ENCODE measurements at places on chromosomes 11 and 22.
A peak's percentile ranks its signal among the peaks of the same experiment; 100 is the strongest.

GRCh38 chr11:85664615-85665481, at the start of gene CREBZF:
Gene CREBZF, minus strand, starts transcription at chr11:85665129. Its CDS starts 254 bp downstream, at chr11:85664875.
- peak; percentile 94 for DNase-seq

GRCh38 chr22:29762263-29762662, 4.5 kb downstream of the ZMAT5 start:
- DNase-seq = no peak

DNA sequence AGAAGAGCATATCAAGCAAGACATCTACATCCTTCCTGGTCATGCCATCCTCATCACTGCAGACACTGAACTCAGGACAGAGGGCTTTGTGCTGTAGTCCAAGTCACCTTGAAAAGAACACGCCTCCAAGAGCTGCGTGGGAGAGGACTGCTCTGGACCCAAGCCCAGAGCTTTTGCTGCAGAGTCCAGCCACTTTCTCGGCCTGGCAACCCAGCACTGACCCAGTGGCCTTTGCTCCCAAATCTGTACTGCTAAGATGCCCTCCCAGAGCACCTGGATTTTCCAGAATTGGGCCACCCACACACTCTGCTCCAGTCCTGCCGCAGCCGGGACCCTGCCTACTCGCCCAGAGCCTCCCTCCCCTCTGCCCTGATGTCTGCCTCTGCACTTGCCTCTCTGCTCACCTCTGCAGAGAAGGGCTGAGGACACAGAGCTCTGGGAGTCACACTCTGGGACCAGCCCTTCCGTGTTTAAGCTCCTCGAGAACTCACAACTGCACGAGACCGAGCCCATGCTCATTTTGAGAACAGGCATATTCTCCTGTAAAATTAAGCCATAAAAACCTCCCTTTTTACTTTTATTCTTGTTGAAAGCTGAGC, 83.8 kb upstream of the CSNK2A3 start:
- DNase-seq = no peak

DNA sequence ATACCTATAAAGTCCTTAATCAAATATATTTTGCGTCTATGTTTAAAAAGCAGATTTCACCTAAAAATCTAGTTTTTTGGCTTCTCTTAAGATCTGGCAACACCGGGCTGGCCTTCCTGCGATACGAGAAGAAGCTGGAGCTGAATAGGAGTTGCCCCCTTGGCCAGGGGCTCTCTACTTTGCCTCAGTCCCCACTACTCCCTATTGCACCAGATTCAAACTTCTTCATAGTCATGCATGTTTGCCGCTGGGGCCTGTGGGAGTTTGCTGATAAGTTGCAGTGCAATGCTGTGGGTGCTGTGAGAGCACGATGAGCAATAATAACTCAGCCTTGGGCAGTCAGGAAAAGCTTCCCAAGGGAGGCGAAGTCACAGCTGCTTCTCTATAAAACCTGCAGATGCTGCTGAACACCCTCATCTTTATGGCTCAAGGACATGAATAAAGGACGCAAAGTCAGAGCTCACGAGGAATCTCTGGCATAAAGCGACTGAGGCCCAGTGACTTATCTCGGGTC, 15.2 kb upstream of the EIF3D start:
- no peak for DNase-seq

DNA sequence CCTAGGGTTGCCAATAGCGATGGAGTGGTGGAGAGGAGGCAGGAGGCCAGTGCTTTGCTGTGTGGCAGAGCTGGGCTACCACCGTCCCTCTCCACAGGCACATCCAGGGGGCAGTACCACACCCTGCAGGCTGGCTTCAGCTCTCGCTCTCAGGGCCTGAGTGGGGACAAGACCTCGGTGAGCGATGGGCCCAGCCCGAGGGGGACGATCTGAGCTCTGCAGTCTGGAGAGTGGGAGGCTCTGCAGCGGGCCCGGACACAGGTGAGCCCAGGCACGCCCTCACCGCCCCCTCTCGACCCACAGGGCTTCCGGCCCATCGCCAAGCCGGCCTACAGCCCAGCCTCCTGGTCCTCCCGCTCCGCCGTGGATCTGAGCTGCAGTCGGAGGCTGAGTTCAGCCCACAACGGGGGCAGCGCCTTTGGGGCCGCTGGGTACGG, 2.5 kb downstream of the PKP3 start:
- DNase-seq = no peak

DNA sequence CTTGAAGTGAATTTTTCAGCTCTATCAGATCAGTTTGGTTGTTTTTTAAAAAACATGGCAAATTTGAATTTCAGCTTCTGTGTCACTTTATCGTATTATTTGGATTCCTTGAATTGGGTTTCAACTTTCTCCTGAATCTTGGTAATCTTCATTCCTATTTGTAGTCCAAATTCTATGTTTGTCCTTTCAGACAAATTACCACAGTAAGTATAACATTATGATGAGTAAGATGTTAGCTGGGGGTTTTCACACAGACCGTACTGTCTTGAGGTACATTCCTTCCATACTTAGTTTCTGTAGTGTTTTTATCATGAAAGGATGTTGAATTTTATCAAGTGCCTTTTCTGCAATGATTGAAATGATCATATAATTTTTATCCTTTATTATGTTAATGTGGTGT, 28.0 kb downstream of the OR5B17 start:
- no peak for DNase-seq

- DNase-seq = peak; percentile 13
These were observed 308.8 kb downstream of the TBC1D22A start for GRCh38 chr22:47071078-47071806.

DNA sequence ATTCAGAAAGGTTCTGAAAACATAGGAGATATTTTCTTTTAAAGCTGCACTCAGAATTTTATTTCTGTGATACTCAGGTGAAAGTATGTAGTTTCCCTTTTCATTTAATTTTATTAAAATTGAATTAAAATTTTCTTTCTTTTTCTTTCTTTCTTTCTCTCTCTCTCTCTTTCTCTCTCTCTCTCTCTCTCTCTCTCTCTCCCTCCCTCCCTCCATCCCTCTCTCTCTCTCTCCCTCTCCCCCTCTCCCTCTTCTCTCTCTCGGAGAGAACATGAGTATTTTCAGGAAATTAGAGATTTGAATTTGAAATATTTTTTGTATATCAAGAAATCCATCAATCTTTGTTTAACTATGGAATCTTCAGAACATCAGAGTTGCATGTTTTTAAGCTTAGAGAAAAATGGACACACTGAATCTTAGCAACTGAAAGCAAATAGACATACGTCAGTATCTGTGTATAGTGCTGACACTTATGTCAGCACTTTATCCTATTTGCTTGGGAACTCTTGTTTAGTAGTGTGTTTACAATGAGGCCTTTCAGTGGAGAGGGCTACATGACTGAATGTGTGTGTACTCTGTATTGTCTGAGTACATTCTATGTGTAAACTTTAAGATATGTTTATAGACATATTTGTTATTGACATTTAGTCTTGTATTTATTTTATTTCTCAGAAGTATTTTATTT, 44.5 kb downstream of the PDE3B start:
- no peak for DNase-seq

DNA sequence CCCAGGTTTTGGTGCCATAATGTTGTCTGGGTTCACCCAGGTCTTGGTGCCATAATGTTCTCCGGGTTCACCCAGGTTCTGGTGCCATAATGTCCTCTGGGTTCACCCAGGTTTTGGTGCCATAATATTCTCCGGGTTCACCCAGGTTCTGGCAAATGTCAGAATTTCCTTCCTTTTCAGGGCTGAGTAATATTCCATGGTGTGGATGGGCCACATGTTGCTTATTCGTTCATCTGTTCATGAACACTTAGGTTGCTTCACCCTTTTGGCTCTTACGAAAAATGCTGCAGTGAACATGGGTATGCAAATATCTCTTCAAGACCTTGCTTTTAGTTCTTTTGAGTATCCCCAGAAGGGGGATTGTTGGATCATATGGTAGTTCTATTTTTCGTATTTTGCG, 15.1 kb upstream of the GRAMD4 start:
- no peak for DNase-seq

GRCh38 chr11:104199053-104199452, 35.1 kb upstream of the PDGFD start:
- no peak for DNase-seq

DNA sequence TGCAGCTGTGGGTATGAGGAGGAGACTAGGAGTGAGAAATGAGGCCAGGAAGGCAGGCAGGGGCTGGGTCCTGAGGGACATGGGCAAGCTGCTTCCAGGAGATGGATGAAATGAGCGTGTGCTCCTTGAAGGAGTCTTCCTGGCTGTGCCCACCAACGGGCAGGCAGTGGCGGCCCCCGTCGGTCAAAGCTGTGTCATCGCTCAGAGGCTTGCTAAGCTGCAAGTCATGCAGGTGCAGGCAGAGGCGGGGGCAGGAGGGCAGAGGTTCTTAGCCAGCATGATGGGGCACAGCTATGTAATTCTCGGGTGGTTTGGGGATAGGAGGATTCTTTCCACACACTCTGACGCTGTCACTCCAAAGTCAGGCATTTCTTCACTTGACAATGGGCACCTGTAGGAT, 12.5 kb upstream of the PEX26 start:
- DNase-seq = no peak

GRCh38 chr22:20607157-20607907, 99.9 kb downstream of the MED15 start:
- DNase-seq = no peak

DNA sequence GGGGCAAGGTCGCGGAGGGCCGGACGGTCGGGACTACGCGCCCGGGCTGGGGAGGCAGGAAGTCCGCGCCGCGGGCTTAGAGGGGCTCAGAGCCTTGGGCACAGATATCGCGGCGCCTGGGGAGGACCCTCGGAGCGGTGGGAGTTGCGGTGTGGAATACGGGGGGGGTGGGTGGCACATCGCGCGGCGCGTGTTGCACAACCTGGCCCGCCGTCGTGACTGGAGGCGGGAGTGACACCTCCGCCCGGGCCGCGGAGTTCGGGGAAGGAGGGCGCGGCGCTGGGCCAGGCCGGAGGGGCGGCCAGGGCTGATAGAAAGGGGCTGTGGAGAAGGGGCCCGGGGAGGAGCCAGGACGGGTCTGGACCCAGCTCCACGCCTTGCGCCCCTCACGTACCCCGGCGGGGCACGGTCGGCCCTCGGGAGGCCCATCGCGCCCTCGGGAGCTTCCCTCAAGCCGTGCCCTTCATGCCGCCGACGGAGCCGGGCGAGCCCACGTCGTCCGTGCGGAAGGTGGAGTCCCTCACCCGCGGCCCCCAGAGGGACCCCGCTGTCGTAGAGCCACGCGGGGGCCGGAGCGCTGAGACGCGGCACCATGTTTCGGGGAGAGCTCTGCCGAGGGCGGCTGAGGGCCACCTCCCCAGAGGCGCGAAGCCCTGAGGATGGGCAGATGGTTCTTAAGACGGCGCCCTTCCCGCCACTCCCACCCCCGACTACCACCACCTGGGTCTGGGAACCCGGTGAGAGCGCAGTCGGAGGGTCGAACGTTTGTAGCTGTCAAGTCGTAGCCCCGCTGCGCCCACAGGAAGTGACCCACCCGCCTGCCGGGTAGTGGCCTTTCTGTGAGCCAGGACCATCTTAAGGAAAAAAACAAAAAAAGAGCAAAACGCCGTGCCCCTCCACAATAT, 729 bp downstream of the IL17RA start:
- DNase-seq = no peak

Data from KBM-7 (cell line).